Left renal pelvis (tissue), 4 donors: ENCODE measurements at places on chromosomes 4 and X. TPM values are rescaled to one million over a fixed set of nuclear protein-coding genes. Genes with fewer than 3 reads are reported as not detected.

DNA sequence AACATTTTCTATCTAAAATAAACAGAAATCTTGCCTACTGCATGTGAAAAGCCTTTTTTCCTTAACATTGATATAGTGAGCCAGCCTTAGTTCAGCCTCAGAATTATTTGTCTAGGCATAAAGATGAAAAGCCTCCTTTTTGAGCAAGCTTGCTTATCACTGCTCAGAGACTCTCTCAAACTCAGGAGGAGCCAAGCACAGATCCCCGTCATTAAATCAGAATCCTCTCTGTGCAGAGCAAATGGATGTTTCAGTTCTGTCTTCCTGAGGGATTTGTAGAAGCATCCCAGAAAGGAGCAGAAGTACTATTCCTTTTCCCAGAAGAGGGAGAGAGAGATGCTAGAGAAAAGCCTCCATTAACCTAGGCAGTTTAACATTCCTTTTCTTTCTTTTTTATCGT is 186.9 kb upstream of the LNX1 start:
- no peak for DNase-seq

DNA sequence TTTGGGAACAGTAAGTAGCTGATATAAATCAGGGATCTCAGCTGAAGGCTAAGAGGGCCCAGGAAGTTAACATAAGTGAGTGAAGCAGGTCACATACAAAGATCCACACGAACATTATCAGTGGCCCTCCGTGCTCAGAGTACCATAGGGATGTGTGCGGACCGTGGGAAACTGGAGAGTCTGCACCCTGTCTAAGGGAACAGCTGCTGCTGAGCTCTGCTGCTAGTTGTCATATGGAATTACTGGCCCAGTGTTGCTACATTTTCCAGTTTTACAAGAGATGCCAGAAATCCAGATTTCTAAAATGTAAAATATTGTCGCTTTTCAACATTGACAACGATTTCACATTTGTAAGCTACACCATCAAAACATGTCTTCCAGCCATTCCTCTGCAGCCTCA is 90.5 kb downstream of the RTL5 start:
- no peak for DNase-seq

DNA sequence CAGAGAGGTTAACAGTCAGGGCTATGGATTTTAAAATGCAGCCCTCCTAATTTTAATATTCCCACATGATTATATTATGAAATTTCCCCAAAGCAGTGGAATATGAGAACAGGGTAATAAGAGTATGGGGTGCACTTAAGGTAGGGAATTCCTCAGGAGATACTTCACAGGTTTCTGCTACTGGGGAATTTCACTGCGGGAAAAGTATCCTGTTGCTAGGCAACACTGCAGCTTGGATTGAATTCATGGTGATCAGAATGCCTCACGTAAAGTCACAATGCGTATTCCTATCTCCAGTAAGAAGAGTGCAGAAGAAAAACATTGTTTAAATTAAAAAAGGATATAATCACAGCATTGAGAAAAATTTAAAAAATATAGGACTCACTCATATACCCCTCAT is 398.1 kb upstream of the RPS6KA3 start:
- DNase-seq = no peak

DNA sequence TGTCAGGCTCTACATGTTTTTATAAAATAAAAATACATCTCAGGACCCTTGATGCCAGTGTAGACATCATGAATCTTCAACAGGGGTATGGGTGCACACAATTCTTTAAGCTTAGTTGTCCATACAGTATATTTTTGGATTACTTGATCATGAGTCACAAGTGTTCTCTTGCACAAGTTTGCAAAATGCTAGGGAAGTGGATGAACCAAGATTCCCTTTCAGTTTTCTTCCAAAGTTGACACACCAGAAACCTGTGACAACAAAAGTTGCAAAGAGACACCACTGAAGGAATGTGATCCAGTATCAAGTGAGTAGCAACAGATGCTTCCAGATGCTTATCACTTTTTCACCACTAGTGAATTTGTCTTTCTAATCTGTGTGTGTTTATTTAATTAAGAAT is 1021.2 kb downstream of the PCDH7 start:
- DNase-seq = no peak

DNA sequence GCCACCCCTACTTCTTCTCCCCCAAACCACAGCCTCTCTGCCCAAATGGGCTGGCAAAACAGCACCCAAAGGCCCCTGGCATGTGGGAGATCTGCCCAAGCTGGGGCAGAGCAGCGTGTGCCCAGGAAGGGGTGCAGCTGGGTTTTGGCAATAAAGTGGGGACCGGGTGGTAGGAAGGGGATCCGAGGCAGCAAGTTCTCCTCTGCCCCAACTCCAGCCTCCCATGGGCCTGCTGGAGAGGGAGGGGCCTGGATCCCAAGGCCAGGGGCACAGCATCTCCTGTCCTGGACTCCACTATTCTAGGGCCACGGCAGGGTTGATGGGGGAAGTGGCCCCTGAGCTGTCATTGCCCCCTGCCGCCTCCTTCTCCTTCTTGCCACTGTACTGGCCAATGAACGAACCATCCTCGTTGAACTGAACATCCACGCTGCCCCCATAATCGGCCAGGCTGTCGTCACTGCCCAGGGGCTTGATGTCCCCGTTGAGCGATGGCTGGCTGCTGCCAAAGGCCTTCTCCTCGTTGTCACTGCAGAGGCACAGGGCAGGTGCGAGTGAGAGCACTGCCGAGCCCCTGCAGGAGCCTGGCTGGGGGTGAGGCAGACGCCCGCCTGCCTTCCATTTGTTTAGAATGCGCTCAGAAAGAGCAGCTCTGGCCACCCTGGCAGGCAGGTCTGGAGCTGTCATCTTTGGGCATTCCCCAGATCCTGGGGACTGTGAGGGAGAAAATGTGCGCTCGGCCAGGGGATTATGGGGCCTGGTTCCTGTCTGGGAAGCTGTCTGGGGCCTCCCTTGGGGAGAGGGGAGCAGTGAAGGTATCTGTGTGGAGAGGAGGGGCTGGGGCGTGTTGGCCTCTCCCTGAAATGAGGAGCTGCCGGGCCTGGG is 23.4 kb downstream of the L1CAM start:
- no peak for DNase-seq

GRCh38 chr4:21768349-21769310 is 179.9 kb downstream of the KCNIP4 start:
- no peak for DNase-seq

DNA sequence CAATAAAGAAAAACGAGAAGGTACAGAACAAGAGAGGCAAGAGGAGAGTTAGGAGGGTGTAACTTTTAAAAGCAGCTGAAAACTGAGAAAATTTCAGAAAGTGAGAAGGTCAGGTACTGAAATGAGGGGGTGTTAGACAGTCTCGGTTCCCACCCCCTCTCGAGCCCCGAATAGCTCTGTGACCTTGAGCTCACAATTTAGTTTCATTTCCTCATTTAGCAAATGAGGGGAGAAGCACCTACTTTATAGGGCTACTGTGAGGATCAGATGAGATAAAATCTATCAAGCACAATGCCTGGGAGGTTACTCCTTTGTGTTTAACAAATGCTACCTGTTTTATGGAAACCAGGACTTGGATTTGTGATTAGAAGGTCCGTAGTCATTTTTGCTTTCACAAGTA is 4.9 kb downstream of the UGT8 start:
- no peak for DNase-seq

DNA sequence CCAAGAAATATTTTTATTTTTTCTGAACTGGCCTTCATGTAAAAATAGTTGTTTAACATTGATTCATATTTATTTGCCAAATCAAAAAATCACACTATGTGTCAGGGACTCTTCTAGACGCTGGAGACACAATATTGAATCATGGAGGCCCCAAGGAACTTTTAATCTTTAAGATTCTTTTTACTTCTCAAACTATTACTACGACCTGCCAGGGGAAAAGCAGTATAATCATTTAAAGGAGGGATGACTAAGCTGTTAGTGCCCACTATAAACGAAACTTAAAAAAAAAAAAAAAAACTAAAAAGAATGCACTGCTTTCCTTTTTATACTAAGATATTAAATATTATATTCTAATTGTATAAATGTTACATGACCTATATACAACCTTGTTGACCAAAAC is 84.7 kb downstream of the PPA2 start:
- DNase-seq = no peak

DNA sequence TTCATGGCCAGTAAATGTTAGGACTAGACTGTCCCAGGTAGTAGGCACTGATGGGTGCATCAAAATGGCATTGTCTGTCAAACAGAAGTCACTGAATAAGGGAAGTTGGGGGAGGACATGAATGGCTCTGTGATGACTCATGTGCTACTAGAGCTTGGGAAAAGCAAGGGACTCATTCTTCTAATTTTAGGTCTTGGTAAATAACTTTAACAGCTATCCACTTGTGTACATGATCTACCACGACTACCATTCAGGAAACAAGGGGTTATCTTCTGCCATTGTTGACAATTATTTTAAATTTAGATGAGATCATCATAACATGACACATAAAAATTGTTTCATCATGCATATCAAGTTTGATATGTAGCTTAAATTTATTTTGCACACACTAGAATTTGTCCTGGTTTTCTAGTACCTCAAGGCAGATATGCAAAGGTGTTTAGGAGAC is 6.3 kb downstream of the AREG start:
- no peak for DNase-seq

DNA sequence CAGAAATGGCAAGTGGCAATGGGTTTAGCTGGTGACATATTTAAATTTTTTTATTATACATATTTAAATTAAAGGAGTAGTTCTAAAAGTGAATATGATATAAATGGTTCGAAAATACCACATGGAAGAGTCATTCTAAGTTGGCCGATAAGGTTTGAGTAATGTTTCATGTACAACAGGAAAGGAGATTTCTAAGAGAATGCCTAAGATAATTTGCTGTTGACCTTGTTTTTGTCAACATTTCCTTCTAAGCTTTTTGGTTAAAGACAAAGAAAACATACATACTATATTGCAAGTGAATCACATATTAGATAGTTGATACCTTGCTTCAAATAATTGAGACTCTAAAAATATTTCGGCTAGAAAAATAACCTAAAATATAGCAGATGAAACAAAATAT is 526.6 kb upstream of the SLIT2 start:
- DNase-seq = no peak

- DNase-seq = no peak
Measured at GRCh38 chr4:125041372-125041930, 273.3 kb upstream of the FAT4 start.

DNA sequence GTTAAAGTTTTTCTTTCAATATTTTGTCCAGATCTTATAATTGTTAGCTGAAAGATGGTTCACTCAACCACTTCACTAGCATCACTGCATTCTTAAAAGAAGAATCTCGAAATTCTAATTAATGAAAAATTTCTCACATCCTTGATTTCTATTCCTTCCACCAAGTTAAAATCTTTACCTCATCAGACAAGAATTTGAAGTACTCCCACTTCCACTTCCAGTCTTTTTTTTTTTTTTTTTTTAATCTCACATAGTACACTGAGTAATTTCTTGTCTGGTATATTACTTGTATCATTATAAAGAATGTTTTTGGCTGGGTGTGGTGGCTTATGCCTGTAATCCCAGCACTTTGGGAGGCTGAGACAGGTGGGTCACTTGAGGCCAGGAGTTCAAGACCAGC is 73.2 kb downstream of the FBXW7 start:
- no peak for DNase-seq

DNA sequence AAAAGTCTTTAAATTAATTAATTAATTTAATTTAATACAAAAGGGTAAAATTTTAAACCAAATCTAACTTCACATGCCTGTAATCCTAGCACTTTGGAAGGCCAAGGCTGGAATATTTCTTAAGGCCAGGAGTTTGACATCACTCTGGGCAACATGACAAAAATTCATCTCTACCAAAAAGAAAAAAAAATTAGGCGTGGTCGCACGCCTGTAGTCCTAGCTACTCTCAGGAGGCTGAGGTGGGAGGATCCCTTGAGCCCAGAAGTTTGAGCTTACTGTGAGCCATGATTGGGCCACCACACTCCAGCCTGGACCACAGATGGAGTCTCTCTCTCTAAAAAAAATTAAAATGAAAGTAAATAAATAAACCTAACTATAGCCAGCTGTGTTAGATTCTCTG is 39.2 kb upstream of the ANTXR2 start:
- DNase-seq = no peak

GRCh38 chrX:108221301-108221864 is 129.8 kb downstream of the ATG4A start:
- DNase-seq = no peak

- no peak for DNase-seq
Measured at GRCh38 chrX:122552286-122552800, 631.7 kb upstream of the GRIA3 start.

DNA sequence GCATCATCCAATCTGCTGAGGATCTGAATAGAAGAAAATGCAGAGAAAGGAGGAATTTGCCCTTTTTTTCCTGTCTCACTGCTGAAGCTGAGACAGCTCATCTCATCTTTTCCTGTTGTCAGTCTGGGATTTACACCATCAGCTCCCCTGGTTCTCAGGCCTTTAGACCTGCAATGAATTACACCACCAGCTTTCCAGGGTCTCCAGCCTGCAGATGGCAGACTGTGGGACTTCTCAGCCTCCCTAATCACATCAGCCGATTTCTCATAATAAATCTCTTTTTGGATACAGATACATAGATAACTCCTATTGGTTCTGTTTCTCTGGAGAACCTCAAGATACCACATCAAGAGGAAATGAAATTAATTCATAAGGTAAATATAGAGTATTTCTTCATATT is 134.6 kb upstream of the MAB21L2 start:
- DNase-seq = no peak

DNA sequence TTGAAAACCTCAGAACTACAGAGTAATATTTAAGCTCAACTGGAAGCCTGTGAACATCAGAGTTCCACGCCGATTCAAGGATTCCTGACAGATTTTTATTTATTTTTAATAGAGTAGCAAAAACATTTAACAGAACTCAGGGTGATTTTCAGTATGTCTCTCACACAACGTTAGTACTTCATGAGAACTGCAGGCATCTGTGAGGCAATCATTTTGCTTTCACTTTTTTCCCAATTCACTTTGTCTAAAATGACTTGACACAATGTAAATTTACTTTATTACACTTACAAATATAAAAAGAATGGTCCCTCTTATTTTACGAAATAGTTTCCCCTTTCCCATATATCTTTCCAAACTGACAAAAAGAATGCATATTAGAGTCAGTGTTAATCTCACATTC is 869.5 kb upstream of the EPHA5 start:
- no peak for DNase-seq

- no peak for DNase-seq
Measured at GRCh38 chr4:168507178-168507815, 10.4 kb downstream of the PALLD start.

GRCh38 chr4:48315728-48316630 is 25.4 kb upstream of the SLAIN2 start:
- DNase-seq = no peak

GRCh38 chr4:21835712-21836111 is 112.9 kb downstream of the KCNIP4 start:
- DNase-seq = no peak

The C4orf54 gene
- polyA plus RNA-seq = 0.83 TPM

The SMIM31 gene
- polyA plus RNA-seq = 0.14 TPM

The COL25A1 gene
- polyA plus RNA-seq = 28.5 TPM

The HELT gene
- polyA plus RNA-seq = not detected

The NWD2 gene
- polyA plus RNA-seq = 0.11 TPM

The GLUD2 gene
- 5.1 TPM for polyA plus RNA-seq

The SAGE1 gene
- polyA plus RNA-seq = not detected

The KLB gene
- polyA plus RNA-seq = 0.26 TPM

The DIPK2B gene
- 9.2 TPM for polyA plus RNA-seq

The MTCP1 gene
- polyA plus RNA-seq = 24.5 TPM

The GUCY1A1 gene
- polyA plus RNA-seq = 65.4 TPM

The KIT gene
- polyA plus RNA-seq = 19.7 TPM
